Trophoblast cell (in vitro differentiated cells and primary cell): ENCODE measurements at places on chromosomes 4 and X.

DNA sequence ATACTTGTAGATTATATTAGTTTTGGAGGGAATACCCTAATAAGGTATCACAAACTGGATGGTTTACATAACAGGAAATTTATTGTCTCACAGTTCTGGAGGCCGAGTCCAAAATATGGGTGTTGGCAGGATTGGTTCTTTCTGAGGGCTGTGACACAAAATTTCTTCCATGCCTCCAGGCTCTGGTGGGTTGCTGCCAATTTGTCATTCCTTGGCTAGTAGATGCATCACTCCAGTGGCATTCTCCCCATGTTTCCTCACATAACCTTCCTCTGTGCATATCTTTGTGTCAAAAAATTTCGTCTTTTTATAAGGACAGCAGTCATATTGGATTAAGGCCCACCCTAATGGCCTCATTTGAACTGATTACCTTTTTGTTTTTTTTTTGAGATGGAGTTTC, 49.3 kb downstream of the APELA start:
- DNase-seq, result peak; percentile 62
- H3K36me3 ChIP-seq, result no peaks in the 10 kb centered on the region
- H3K4me3 ChIP-seq, result no peak overlapping the region
- H3K27me3 ChIP-seq, result no peaks in the 10 kb centered on the region

GRCh38 chr4:3263053-3263875, 14.3 kb downstream of the MSANTD1 start:
- H3K36me3 ChIP-seq, result no peaks in the 10 kb centered on the region
- H3K4me1 ChIP-seq, result no peaks in the 10 kb centered on the region
- H3K4me3 ChIP-seq, result no peak overlapping the region
- H3K27ac ChIP-seq, result no peak overlapping the region

DNA sequence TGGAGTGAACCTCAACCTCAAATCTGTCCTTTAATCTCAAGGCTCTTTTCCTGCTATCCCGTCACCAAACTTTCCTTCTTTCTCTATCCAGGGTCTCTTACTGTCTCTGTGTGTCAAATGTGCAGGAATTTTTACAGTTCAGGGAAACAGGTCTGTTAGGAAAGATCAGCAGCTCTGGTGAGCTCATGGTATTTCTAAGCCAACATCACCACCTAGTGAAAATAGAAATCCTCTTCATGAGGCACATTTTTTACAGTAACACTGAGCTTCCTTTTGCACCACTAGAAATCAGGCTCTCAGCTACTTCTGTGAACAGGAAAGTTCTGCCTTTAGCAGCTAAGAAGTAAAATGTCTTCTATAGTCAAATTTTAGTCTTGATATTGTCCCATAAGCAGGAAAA, 39.6 kb downstream of the NUDT11 start:
- no peak overlapping the region for H3K27ac ChIP-seq
- no peak for DNase-seq
- H3K4me3 ChIP-seq, result no peak overlapping the region
- H3K36me3 ChIP-seq, result no peaks in the 10 kb centered on the region

- no peaks in the 10 kb centered on the region for H3K36me3 ChIP-seq
- no peak overlapping the region for H3K27ac ChIP-seq
- H3K4me3 ChIP-seq, result no peak overlapping the region
- no peak for DNase-seq
- no peaks in the 10 kb centered on the region for H3K27me3 ChIP-seq
- no peaks in the 10 kb centered on the region for H3K4me1 ChIP-seq
Observed at GRCh38 chrX:104295636-104296035, 40.9 kb upstream of the ESX1 start.

DNA sequence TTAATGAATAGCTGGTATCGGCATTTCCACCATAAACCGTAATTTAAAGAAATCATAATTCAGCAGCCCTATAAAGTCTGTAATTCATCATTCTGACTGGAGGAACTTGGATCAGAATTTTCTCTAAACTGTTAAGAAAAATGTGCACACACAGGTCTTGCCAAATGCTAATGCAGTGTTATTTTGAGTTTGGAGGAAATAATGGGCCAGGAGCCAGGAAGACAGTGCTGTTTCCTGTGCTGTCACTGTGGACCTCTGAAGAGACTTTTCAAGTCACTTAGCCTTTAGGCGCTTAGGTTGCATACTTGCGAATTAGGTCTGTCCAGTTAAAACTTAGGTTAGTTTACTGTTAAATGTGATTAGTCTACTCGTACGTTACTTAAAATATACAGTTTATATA, 137.5 kb upstream of the ANXA3 start:
- no peaks in the 10 kb centered on the region for H3K27me3 ChIP-seq
- no peak overlapping the region for H3K4me3 ChIP-seq
- no peaks in the 10 kb centered on the region for H3K4me1 ChIP-seq
- no peak overlapping the region for H3K27ac ChIP-seq
- no peak for DNase-seq

DNA sequence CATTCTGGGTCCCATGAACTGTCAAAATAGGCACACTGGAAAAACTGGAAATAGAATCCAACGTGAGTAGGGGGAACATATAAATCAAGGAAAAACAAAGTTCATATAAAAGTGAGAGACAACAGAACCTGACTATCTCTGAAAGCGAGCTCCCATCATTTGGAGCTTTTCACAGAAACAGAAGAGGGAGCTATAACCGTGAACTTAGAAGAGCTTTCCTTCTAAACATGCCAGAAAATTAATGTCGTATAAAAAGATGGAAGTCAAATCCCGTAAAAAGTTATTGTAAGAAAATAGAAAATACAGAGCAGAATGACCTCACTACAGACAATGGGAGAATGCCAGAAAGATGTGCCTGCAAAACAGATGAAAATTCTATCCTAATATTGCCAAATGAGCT, 23.9 kb upstream of the HSD17B10 start:
- H3K4me1 ChIP-seq, result no peaks in the 10 kb centered on the region
- H3K27ac ChIP-seq, result no peak overlapping the region
- no peaks in the 10 kb centered on the region for H3K27me3 ChIP-seq
- H3K4me3 ChIP-seq, result no peak overlapping the region

DNA sequence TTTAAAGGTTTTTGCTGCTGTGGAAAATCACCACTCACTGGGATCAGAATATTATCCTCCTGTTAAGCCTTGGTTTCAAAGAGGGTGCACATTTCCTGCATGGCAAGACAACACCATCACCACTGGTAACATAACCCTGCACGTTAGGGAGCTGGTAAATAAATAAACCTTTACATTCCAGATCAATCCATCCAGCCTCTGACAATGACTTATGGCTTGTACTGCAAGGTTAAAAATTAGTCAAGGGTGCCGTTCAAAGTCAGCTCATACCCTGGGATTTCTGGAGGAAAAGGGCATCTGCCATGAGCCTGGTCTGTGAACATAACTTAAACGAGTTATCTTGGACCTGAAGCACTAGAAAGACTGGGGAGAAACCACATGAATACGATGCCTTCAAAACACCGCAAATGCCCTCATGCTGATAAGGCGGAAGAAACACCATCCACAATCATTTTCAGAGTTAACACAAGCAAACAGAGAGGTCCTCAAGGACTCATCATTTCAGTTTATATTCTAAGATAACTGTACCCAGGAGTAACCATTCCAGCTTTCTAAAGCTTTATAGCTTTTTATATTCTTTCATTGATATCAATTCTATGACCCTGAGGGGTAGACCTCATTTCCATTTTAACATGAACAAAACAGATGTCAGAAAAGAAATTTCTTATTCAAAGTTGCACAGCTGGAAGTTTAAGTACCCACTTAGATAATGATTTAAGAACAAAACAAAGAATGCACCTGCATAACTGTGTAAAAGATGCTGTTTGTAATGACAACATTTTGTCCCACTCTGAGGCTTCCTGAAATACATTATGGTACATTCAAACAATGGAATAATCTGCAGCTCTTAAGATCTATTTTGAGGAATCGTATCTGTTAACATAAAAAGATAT, 103.1 kb downstream of the NPNT start:
- H3K36me3 ChIP-seq, result no peaks in the 10 kb centered on the region
- no peak overlapping the region for H3K4me3 ChIP-seq
- no peak for DNase-seq

- no peaks in the 10 kb centered on the region for H3K4me1 ChIP-seq
- no peaks in the 10 kb centered on the region for H3K27me3 ChIP-seq
- no peak overlapping the region for H3K27ac ChIP-seq
- H3K36me3 ChIP-seq, result no peaks in the 10 kb centered on the region
Observed at GRCh38 chr4:169604131-169604900, 8.1 kb downstream of the NEK1 start.

- no peaks in the 10 kb centered on the region for H3K27me3 ChIP-seq
- H3K4me3 ChIP-seq, result peak within 1 kb of the TSS; percentile 53
- H3K36me3 ChIP-seq, result no peaks in the 10 kb centered on the region
- no peak for DNase-seq
- H3K27ac ChIP-seq, result no peak within 1 kb of the TSS
Observed at GRCh38 chrX:53048169-53049126, at the start of gene GPR173. Gene GPR173, plus strand, starts transcription at chrX:53048789. Its CDS starts 27,833 bp downstream, at chrX:53076622.

DNA sequence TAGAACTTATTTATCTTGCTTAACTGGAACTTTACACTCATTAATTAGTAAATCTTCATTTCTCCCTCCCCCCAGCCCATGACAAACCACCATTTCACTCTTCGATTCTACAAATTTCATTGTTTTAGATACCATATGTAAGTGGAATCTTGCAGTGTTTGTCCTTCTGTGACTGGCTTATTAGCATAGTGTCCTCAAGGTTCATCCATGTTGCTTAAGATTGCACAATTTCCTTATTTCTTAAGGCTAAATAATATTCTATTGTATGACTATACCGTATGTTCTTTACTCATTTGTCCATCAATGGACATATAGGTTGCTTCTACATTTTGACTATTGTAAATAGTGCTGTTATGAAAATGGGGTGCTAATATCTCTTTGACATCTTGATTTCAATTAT, 24.5 kb upstream of the RNF212 start:
- no peaks in the 10 kb centered on the region for H3K4me1 ChIP-seq
- no peak overlapping the region for H3K27ac ChIP-seq
- no peak for DNase-seq
- H3K27me3 ChIP-seq, result no peaks in the 10 kb centered on the region
- H3K36me3 ChIP-seq, result no peaks in the 10 kb centered on the region
- H3K4me3 ChIP-seq, result no peak overlapping the region

GRCh38 chrX:46258356-46258755, 286.9 kb downstream of the ZNF674 start:
- H3K27me3 ChIP-seq, result no peaks in the 10 kb centered on the region
- DNase-seq, result no peak
- H3K4me3 ChIP-seq, result no peak overlapping the region

- H3K36me3 ChIP-seq, result peaks cover 6% of the 10 kb centered on the region
- no peak overlapping the region for H3K4me3 ChIP-seq
- DNase-seq, result no peak
- H3K27me3 ChIP-seq, result no peaks in the 10 kb centered on the region
Observed at GRCh38 chrX:19555236-19555635, 39.9 kb upstream of the MAP3K15 start.

DNA sequence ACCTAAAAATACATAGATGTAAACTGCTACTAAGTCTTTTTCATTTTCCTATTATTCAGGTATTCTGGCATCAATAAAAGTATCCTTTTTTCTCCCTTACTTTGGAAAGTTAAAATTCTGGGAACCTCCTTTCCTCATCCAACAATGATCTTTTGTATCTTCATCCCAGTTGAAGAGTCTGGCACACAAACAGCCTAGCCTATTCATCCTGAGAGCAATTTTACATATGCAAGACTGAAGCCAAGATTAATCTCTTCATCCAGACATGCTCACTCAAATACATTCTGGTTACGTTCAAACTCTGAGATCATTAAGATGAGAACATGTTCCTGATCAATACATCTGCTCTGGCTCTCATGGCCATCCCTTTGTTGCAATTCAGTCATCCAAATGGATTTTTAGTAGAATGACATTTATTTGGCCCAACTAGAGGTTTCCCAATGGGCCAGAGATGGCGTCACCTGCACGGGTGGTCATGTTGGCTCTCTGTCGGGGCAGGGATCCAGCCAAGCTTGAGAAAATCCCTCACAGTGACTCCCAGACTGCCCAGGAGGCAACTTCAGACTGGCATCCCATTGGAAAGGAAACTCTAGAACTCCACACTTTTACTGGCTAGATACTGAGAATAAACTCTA, 135.3 kb upstream of the VCX2 start:
- DNase-seq, result no peak
- H3K4me1 ChIP-seq, result no peaks in the 10 kb centered on the region
- no peak overlapping the region for H3K4me3 ChIP-seq
- no peak overlapping the region for H3K27ac ChIP-seq

GRCh38 chr4:27128443-27128842, 267.8 kb downstream of the STIM2 start:
- no peak overlapping the region for H3K27ac ChIP-seq
- DNase-seq, result peak; percentile 61
- H3K4me3 ChIP-seq, result no peak overlapping the region
- no peaks in the 10 kb centered on the region for H3K27me3 ChIP-seq
- no peaks in the 10 kb centered on the region for H3K36me3 ChIP-seq

DNA sequence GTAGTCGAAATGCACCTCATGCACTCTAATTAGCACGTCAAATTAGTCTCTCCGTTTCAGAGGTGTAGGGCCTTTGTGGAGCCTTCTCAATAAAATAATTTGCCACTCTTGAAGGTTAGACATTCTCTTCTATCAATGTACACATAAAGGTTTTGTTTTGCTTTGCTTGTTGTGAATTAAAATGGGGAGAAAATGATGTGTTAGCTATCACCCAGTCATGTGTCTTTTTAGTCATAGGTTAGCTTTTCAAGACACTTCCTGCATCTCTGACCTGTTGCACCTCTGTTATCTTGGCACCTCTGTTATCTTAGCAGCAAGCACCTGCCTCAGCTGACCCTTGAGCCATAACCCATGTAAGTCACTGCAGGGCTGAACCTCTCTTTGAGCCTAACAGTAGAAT, 936 bp downstream of the TMEM144 start:
- H3K4me1 ChIP-seq, result no peaks in the 10 kb centered on the region
- H3K4me3 ChIP-seq, result no peak overlapping the region
- no peak overlapping the region for H3K27ac ChIP-seq
- no peaks in the 10 kb centered on the region for H3K27me3 ChIP-seq
- H3K36me3 ChIP-seq, result peaks cover 2% of the 10 kb centered on the region

GRCh38 chr4:82661181-82661992, 99.6 kb upstream of the TMEM150C start:
- H3K36me3 ChIP-seq, result no peaks in the 10 kb centered on the region
- no peak for DNase-seq
- H3K27me3 ChIP-seq, result no peaks in the 10 kb centered on the region
- H3K4me1 ChIP-seq, result no peaks in the 10 kb centered on the region
- H3K4me3 ChIP-seq, result no peak overlapping the region
- H3K27ac ChIP-seq, result no peak overlapping the region

DNA sequence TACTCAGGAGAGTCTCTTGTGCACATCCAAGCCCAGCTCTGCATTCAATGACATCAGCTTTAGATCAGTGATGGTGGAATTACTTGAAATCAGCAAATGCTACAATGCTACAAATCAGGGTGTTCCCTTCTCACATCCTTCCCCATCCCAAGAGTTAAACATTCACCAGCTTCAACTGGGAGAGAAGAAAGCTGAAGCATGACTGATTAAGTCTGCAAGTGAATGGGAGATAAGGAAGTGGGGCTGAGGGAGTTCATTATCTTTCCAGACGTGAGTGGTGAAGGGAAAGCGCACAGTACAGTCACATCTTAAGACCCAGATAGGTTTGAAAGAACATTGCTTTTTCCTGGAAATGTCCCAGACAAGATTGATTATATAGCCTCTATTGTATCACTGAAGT, 26.2 kb upstream of the MAP9 start:
- H3K27ac ChIP-seq, result no peak overlapping the region
- H3K36me3 ChIP-seq, result no peaks in the 10 kb centered on the region
- H3K27me3 ChIP-seq, result no peaks in the 10 kb centered on the region
- no peak for DNase-seq

- peak overlapping the region; percentile 67 for H3K4me3 ChIP-seq
- DNase-seq, result peak; percentile 27
- no peaks in the 10 kb centered on the region for H3K36me3 ChIP-seq
- peaks cover 16% of the 10 kb centered on the region for H3K4me1 ChIP-seq
- no peak overlapping the region for H3K27ac ChIP-seq
- no peaks in the 10 kb centered on the region for H3K27me3 ChIP-seq
Observed at GRCh38 chrX:40095583-40096394, 2.0 kb downstream of the BCOR start.
